Renal pelvis (tissue), 12 donors: ENCODE measurements at places on chromosomes 4 and X.

DNA sequence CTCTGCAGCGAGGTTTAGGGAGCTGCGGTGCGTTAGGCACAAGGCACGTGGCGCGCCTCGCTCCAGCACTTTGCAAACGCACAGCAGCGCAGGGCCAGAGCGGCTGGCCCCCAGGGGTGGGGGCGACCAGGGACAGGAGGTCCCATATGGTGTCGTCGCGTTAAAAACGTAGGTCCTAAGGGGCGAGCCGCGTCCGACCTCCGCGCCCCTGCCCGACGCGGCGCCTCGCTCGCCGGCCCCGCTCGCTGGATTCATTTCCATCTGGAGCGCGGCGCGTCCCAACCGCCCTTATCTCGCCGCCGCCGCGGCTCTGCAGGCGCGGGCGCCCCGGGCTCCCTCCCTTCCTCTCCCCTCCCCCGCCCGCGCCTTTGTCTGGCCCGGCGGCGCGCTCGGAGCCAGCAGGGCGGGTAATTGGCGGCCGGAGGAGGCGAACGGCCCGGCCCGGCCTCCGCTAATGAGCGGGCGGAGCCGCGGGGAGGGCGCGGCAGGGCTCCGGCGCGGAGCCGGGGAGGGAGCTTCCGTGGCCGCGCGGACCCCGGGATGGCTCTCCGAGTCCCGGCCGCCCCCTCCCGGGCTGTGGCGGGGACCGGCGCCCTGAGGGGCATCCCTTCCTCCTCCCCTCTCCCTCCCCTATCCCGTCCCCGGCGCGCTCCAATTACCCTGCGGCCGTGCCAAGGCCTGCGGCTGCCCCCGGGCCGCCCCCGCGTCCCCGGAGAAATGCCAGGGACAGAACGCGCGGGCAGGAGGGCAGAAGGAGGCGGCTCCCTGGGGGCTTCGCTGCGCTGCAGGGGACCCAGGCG lies 409.0 kb downstream of the BCOR start:
- DNase-seq, result peak; percentile 70

- no peak for DNase-seq
Measured at GRCh38 chr4:108053251-108053711, 63.6 kb downstream of the HADH start.

- no peak for DNase-seq
Measured at GRCh38 chrX:18992829-18993228, 8.9 kb upstream of the PHKA2 start.

DNA sequence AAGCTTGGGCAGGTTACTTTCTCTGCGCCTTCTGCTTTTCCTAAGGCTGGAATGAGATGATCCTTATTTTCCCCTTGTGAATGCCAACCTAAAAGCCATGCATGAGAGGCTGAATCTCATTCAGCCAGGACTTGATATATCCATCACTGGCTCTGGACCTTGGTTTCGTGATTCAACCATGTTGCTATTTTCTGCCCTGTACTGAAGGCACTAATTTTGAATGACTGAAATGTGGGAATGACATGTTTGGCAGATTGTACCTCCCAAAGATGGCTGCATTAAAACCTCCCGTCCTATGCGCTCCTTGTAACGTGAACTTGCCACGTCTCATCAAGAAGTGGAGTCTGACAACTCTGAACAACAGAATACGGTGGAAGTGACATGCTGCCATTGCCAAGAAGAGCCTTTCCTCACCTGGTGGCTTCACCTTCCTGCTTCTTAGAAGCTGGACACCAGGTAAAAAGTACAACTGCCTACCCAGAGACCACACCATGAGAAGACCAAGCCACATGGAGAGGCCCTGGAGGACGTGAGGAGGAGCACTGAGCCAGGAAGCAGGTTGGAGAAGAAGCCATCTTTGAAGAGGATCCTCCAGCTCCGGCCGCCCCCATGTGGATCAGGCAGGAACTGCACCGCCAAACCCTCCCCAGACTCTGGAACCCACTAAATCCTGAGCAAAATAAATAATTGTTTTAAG lies 174.5 kb downstream of the NSUN7 start:
- no peak for DNase-seq

DNA sequence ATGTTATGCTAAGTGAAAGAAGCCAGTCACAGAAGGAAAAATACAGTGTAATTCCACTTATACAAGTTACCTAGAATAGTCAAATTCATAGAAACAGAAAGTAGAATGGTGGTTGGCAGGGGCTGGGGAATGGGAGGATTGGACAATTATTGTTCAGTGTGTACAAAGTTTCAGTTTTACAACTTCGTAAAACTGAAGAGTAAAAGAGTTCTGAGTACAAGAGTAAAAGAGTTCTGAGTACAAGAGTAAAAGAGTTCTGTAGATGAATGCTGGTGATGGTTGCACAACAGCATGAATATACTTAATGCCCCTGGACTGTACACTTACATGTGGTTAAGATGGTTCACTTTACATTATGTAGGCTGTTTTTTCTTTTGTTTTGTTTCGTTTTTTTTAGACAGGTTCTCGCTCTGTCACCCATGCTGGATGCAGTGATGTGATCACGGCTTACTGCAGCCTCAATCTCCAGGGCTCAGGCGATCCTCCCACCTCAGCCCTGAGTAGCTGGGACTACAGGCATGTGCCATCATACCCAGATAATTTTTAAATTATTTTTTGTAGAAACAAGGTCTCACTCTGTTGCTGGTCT lies 230.9 kb downstream of the SOWAHB start:
- DNase-seq, result no peak

DNA sequence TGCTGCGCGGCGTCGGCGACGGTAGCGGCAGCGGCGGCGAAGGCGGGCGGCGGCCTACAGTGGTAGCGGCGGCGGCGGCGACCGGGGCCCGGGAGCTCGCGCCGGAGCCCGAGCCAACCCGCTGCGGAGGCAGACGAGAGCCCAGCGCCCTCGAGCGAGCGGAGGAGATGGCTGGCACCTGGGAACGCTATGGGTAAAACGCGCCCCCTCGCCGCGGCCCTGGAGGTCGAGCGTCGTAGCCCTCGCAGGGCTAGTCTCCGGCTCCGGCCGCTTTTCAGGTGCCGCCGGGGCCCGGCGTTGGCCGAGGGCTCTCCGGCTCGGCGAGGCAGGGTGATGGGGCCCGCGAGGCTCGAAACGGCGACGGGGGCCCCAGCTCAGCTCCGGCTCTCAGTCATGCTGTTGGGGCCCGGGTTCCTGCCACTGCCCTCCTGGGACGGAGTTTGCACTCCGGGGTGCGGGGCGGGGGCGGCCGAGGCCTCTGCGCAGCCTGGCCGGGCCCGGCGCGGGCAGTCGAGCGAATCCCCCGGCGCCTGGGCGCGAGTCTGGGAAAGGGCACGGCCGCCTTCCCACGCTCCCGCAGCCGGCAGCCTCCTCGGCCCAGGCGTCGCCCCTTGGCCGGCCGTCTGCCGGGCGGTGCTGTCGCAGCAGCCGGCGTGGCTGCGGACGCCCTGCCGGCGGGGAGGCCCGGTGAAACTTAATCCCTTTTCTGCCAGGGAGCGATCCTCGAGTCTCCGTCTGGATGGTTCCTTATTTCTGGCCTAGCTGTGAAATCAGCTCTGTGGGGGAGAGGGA lies 768 bp downstream of the MID2 start:
- peak; percentile 31 for DNase-seq

GRCh38 chrX:6667048-6667768 lies 132.3 kb upstream of the VCX3A start:
- no peak for DNase-seq

DNA sequence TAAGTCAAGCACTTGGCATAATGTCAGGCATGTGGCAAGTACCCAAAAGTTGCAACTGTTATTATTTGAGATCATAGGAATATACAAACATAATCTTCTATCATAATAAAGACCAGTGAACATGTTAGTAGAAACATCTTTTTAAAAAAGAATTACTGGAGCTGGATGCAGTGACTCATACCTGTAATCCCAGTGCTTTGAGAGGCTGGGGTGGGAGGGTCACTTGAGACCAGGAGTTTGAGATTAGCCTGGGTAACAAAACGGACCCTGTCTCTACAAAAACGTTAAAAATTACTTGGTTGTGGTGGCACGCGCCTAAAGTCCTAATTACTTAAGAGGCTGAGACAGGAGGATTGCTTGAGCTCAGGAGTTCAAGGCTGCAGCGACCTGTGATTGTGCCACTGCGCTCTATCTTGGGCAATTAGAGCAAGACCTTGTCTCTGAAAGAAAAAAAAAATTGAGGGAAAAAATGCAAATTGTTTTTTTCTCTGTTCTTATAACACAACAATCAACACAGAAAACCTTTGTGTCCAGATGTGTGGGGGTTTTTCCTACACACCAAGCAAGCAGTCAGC lies 284.3 kb downstream of the ARHGAP10 start:
- DNase-seq, result no peak

DNA sequence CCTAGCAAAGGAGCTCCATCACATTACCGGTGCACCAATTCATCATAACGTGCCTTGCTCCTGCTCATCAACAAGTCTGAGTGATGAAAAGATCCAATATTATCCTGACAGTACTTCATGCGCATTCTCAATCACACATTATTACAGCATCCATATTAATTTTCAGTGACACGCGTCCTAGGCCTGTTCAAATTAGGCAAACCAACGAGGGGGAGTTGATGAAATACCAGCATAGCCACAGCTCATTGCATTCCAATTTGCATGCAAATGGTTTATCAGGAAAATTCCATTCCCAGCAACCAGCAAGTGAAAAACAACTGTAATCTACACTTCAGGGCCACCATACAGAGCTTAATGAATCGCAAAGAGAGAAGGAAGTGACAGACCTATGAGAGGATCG lies 236.9 kb downstream of the DCLK2 start:
- DNase-seq, result peak; percentile 29

DNA sequence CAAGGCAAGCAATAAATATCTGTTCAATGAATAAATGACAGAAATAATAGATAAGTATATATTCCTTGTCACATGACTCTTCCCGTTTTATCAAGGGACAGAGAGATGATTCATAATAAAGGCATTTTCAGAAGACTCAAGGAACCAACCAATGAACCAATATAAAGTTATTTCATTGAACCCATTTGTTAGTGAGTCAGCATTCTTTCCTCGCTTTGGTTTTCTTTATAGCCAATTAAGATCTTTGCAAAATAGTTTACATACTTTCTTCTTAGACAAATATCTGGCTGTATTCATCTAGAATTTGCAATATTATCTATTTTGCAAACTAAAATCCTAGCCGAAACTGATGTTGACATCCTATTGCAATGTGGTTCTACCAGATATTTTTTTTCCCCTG lies 269.4 kb downstream of the IL15 start:
- DNase-seq, result no peak

- DNase-seq, result peak; percentile 40
Measured at GRCh38 chrX:12814420-12814819, 23.2 kb downstream of the PRPS2 start.

DNA sequence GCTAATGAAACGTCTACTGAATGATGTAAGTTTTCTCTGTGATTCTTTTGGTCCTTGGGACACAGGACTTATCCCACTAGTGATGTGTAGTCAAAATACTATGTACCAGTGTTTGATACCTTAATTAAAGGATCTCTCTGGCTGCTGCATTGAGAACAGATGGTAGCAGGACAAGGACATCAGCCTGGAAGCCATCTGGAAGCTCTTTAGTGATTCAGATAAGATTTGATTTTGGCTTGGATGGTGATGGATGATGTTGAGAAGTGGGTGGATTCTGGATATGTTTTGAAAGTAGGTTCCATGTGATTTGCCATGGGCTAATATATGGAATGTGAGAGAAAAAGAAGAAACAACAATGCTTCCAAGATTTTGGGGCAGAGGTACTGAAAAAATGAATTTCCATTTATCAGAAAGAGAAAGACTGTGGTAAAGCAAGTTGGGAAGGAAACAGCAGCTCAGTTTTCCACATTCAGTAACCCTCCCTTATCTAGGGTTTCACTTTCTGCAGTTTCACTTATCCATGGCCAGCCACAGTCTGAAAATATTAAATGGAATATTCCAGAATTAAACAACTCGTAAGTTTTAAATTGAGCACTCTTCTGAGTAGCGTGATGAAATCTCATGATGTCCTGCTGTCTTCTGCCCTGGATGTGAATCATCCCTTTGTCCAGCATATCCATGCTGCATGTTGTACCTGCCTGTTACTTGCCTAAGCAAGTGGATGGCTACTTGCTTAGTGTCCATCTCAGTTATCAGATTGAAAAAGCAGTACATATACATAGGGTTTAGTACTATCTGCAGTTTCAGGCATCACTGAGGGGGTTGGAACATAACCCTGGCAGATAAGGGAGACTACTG lies 15.6 kb downstream of the CD38 start:
- DNase-seq, result no peak

DNA sequence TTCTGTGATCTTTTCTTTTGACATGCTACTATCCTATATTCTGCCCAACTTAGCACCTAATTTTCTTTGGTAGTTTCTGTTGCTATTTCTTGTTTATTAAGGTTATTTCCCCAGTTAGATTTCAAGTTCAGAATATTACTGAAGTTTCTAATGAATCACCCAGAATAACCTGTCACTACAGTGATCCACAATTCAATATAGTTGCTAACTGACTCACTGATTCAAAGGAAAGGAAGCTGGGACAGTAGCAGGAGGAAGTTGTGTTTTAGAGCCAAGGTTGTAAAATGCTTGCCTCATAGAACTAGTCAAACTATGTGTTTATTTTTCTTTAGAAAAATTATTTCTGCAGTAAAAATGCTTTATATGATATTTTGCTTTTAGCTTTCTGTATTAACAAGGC lies 37.4 kb downstream of the PAK3 start:
- DNase-seq, result no peak

- DNase-seq, result no peak
Measured at GRCh38 chrX:104428231-104428630, 137.8 kb upstream of the IL1RAPL2 start.

DNA sequence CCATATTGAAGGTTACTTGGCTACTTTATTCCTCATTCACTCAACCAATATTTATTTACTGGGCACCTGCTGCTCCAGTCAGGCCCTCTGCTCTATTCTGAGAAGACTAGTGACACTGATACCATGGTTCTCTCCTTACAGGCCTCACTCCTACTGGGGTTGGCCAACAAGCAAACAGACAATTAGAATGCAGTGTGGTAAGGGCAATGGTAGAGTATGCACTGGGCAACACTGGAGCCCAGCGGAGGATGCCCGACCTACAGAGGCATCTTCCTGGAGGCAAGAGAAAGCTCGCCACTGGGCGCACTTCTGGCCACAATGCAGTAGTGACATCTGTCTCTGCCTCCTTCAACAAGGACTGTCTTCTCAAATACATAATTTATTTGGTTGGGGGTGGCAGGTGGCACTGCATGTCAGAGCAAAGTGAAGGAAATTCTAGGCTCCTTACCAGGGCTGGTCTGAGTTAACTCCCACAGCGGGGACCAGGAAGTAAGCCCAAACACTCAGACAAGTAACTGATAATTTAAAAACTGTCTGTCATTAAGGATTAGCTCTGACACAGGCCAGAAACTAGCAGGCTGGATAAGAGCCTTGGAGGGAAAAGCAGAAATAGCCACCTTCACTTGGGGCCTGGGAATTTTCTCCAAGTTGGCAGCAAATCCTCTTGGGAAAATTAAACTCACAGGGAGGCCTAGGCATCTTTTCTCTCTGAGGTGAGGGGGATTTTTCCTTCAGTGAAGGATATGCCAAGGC lies 150.7 kb upstream of the EOLA2 start:
- no peak for DNase-seq
